Caco-2 (cell line): ENCODE measurements at places on chromosomes 12 and 14. TPM values are rescaled to one million over a fixed set of nuclear protein-coding genes. Genes with fewer than 3 reads are reported as not detected.

Gene CLEC6A
- total RNA-seq: not detected in 2 replicates

DNA sequence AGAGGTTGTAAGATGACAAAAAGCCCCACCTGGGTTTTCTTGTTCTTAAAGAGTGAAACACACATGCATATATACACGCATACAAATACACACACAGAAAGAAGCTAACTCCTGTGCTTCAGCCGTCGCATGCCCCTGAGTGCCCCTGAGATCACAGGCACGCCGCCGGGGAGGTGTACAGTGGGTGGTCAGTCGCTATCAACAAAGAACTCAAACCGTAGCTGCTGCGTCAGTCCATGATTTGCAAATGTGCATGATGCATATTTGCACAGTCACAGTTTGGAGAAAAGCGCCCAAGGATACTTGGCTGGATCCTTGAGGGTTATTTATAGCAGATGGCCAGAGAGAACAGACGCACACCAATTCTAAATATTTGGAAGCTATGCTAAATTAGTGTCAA lies 206.9 kb downstream of the TMEM132D start:
- H3K27ac ChIP-seq: no peak overlapping the region
- DNase-seq: no peak
- H3K27me3 ChIP-seq: no peaks in the 10 kb centered on the region

DNA sequence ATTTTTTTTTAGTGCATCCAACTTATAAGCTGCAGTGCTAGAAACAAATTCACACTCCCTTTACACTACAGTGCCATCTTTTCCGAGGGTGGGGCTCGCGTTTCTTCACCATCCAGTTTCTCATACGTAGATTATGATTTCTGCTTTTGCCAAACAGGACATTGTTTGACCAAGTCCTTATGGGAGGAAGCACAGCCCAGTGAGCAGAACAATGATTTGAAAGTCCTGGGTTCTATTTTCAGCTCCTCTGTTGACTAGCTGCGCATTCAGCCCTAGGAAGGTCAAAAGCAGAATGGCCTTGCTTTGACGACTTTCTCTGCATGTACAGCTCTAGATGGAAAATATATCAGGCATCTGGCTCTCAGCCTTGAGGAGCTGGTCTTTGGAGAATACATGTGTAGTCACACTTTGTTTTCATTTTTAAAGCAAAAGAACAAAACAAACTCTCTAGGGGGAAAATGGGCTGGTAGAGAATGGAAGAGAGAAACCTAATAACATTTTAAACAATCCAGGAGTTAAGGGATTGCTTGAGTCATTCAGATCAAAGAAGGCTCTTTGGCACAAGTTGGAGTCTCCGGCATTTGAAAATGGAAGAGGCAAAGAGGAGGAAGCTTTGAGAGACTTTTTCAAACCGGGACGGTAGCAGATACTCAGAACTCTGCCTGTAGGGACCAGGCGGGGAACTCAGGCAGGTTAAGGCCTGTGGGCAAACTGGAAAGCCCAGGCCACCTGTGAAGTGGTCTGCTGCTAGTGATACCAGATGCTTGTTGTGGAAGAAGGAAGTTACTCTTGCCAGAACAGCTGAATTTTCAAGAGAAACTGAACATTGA lies 257.3 kb upstream of the PLEKHG7 start:
- DNase-seq: no peak
- H3K4me3 ChIP-seq: no peak overlapping the region
- H3K36me3 ChIP-seq: no peaks in the 10 kb centered on the region
- H3K27me3 ChIP-seq: no peaks in the 10 kb centered on the region
- H3K4me1 ChIP-seq: no peaks in the 10 kb centered on the region

GRCh38 chr14:51547701-51548100 lies 104.0 kb upstream of the FRMD6 start:
- peaks cover 26% of the 10 kb centered on the region for H3K4me1 ChIP-seq
- H3K27ac ChIP-seq: peak overlapping the region; percentile 1
- DNase-seq: no peak
- no peaks in the 10 kb centered on the region for H3K36me3 ChIP-seq
- H3K4me3 ChIP-seq: no peak overlapping the region
- no peaks in the 10 kb centered on the region for H3K27me3 ChIP-seq

Gene CMA1
- not detected in 2 replicates for total RNA-seq

DNA sequence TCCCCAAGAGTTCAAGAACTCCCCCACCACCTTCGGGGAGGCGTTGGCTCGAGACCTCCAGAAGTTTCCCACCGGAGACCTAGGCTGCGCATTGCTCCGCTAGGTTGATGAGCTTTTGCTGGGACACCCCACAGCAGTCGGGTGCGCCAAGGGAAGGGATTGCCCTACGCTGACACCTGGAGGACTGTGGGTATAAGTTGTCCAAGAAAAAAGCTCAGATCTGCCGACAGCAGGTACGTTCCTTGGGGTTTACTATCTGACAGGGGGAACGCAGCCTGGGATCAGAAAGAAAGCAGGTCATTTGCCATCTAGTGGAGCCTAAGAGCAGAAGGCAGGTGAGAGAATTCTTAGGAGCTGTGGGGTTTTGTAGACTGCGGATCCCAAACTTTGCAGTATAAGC lies 98.8 kb downstream of the FRMD6 start:
- no peaks in the 10 kb centered on the region for H3K4me1 ChIP-seq
- no peak overlapping the region for H3K27ac ChIP-seq
- no peak for DNase-seq
- H3K27me3 ChIP-seq: no peaks in the 10 kb centered on the region
- H3K36me3 ChIP-seq: no peaks in the 10 kb centered on the region

GRCh38 chr14:103087343-103087835 lies 3.4 kb downstream of the LBHD2 start:
- no peak overlapping the region for H3K27ac ChIP-seq
- H3K36me3 ChIP-seq: no peaks in the 10 kb centered on the region
- H3K27me3 ChIP-seq: no peaks in the 10 kb centered on the region
- no peaks in the 10 kb centered on the region; the same call in 1 of the 2 replicates for H3K4me1 ChIP-seq

GRCh38 chr14:50874757-50875156 lies 2.9 kb downstream of the ABHD12B start:
- no peak overlapping the region for H3K27ac ChIP-seq
- no peak overlapping the region for H3K4me3 ChIP-seq
- H3K4me1 ChIP-seq: no peaks in the 10 kb centered on the region
- DNase-seq: no peak

Gene NAP1L1
- 696 and 711 TPM in 2 replicates for total RNA-seq

- H3K27ac ChIP-seq: no peak overlapping the region
- no peak for DNase-seq
- H3K4me3 ChIP-seq: no peak overlapping the region
- no peaks in the 10 kb centered on the region for H3K4me1 ChIP-seq
- no peaks in the 10 kb centered on the region for H3K36me3 ChIP-seq
- no peaks in the 10 kb centered on the region for H3K27me3 ChIP-seq
Observed at GRCh38 chr14:42011221-42011620, 404.5 kb downstream of the LRFN5 start.

Gene C1S
- 5.3 and 6.1 TPM in 2 replicates for total RNA-seq

Gene TAS2R30
- total RNA-seq: 3.8 and 5.8 TPM in 2 replicates

DNA sequence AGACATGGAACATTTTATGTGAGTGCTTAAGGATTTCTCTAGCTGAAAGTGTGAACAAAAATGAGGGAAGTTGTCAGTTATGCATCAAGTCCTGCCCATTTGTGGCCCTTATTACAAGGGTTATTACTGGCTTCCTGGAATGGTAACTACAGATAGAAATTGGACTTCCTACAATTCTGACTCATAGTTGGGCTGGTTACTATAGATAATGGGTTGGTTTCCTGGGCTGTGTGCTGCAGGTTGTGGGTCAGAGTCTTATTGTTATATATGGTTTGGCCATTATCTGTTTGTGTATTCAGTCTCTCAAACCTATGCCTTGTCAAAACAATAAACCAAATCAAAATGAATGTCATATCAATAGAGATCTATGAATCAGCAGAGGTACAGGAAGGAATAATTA lies 313.7 kb downstream of the ADAMTS20 start:
- no peaks in the 10 kb centered on the region for H3K4me1 ChIP-seq
- no peak for DNase-seq
- H3K4me3 ChIP-seq: no peak overlapping the region
- H3K36me3 ChIP-seq: no peaks in the 10 kb centered on the region
- H3K27ac ChIP-seq: no peak overlapping the region
